ACHN (cell line): ENCODE measurements at places on chromosomes 2 and 18.

DNA sequence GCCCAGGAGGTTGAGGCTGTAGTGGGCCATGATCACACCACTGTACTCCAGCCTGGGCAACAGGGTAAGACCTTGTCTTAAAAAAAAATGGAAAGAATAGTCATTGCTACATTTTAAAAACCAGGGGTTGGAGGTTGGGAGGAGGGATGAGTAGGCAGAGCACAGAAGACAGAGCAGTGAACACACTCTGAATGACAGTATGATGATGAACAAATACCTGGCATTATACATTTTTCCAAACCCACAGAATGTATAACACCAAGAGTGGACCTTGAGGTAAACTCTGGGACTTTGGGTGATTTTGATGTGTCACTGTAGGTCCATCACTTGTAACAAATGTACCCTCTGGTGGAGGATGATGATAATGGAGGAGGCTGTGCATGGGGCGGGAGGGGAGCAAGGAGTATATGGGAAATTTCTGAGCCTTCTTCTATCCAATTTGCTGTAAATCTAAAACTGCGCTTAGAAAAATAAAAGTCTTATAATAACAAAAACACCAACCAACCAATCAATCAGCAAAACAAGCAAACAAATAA is 111.4 kb upstream of the PGAP1 start:
- no peak for DNase-seq

DNA sequence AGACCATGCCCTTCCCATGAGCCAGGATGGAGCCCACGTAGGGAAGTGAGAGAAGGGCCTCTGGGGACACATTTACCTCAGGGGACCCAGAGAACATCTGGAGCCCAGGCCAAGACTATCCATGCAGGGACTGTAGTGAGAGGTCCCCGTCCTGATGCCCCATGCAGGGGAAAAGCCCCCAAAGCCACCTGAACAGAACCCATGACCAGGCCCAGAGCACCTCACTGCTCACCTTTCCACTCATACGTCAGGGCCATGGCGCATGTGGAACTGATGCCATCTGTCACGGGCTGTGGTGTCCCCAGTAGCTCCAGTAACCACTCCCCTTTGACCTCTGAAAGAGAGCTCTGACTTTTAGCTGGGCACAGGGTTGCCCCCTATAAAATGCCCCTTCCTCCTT is 106.5 kb upstream of the TEX51 start:
- no peak for DNase-seq

GRCh38 chr2:123179526-123179925 is 845.6 kb upstream of the CNTNAP5 start:
- DNase-seq: peak; percentile 10

GRCh38 chr2:24659862-24660261 is 133.3 kb downstream of the PTRHD1 start:
- DNase-seq: no peak

- DNase-seq: no peak
Observed at GRCh38 chr18:76102626-76103025, 392.4 kb downstream of the ZNF516 start.
